M059J (cell line): ENCODE measurements at places on chromosomes 12 and 14.

DNA sequence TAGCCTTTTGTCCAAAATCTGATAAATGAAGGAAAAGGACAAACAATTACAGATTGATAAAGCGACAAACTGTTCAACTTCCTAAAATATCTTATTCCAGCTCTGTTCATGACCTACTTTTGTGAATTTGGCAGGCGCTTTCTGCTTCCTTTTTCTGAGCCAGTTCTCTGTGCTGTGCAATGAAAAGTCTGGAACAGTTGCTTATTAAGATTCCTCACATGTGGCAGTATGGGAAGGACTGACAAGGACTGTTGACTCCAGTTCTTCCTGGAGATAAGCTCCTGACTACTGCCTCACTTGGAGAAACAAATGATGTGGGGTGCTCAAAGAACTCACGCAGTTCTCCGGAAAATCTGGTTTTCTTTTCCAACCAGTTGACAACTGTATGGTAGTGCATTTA, 58.3 kb upstream of the ANP32D start:
- DNase-seq, result no peak

- no peak for DNase-seq
Observed at GRCh38 chr12:119694111-119694510, 26.2 kb downstream of the PRKAB1 start.

- no peak for DNase-seq
Observed at GRCh38 chr14:88617479-88617878, 54.6 kb downstream of the ZC3H14 start.

- no peak for DNase-seq
Observed at GRCh38 chr14:31568161-31568560, 7.0 kb downstream of the NUBPL start.

DNA sequence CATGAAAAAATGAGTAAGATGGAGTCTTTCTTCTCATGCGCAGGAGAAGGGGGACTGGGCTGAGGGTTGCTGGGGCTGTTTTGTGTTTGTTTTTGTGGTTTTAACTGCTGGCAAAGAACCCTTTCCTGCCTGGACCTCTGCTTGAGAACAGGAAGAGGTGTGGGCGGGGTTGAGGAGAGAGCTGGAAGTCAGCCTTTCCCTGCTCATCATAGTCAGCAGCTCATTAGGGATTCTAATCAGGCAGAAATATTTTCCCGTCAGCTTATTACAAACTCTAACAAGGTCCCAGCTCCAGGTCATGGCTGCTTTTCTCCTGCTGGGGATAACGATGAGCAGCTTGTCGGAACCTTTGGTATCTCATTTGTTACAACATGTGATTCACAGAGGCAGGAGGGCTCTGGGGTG, 185.0 kb upstream of the NRXN3 start:
- peak; percentile 63 for DNase-seq

DNA sequence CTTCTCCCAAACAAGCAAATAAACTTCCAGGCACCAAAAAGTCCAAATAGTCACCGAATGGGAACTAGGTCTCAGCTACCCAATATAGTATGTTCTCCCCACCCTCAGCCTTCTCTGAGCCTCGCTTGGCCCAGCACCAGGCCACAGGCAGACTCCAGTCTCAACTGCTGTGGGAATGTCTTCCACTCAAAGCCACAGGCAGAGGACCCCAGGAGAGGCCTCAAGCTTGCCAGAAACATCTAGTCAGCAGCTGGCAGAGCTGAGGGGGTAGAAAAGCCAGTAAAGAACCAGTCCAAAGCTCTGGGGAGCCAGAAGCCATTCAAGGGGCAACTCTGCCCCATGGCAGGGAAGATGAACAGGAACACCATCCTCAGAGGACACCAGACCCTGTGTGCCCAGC, 41.8 kb downstream of the FMNL3 start:
- peak; percentile 26 for DNase-seq

DNA sequence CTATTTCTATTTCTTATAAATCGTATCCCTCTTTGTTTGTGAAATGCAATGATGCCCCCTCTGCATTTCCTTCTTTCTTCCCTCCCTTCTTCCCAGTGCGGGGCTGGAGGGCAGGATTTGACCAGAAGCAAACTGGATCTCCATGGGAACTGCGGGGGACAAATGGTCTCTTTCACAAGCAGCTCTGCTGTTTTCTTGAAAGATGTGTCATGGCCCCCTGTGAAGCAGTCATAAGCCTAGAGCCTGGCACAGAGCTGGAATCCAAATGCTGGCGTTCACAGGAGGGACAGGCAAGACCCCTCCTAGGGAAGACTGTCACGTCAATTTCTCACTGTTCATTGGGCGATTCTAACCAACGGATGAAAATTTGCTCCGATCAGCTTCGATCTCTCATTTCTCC, 203.5 kb upstream of the NOS1 start:
- peak; percentile 15 for DNase-seq
